ENCODE measurements at places on chromosomes 7 and 10. TPM values are rescaled to one million over a fixed set of nuclear protein-coding genes. Genes with fewer than 3 reads are reported as not detected.

The RBAK gene
- 10.6 TPM for total RNA-seq

The WNT8B gene
- total RNA-seq = not detected

GRCh38 chr10:60200012-60200681 is 189.5 kb downstream of the ANK3 start:
- DNase-seq = no peak

The LRRD1 gene
- not detected for total RNA-seq

DNA sequence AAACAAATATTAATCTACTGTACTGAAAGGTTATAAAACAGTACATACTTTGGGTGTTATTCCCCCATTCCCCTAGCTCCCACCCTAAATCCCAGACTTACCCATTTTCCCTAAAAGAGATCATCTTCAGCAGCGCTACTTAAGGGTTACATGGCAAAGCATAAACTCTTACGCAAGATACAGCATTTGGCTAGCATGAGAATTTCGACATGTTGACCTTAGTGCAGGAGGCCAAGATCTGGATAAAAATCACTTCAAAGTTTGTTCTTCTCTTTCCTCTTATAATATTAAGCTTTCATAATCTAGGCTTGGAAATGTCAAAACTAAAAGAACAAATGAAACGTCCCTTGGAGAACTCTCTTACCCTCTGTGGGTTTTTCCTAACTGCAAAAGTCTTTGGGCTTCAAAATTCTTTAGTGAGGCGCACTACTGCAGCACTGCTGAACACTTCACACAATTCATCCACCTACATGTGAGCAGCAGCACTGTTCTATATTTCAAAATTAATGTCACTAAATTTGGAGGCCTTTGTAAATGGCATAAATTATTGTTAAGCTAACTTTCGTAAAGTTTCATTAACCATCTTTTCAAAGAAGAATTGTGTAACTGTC is 59.5 kb upstream of the PDLIM1 start:
- no peak for DNase-seq

GRCh38 chr10:123998197-123999141 is 94.9 kb downstream of the CHST15 start:
- DNase-seq = no peak

The GPR158 gene
- total RNA-seq = 0.05 TPM

GRCh38 chr10:130174328-130174727 is 38.1 kb downstream of the GLRX3 start:
- DNase-seq = no peak

The TRIL gene
- total RNA-seq = 6.0 TPM

DNA sequence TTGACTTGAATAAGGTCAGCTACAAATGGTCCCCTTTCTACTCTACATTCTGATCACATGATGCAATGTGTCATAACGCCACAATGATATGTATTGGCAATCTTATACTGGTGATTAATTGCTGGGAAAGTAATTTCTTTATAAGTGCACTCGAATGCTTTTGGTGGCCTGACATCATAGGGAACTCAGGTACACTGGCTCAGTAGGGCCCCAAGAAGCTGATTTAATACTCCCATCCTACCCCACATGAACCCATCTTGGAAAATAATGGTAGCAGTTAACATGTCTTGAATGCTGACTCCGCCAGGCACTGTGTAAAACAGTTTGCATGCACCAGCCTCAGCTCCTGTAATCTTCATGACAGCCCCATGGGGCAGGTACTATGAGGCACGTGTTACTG is 186.9 kb downstream of the SNX10 start:
- DNase-seq = no peak

The TNS3 gene
- 66.9 TPM for total RNA-seq

The ITGA8 gene
- 2.7 TPM for total RNA-seq

The MINDY4 gene
- 3.9 TPM for total RNA-seq

- no peak for DNase-seq
Measured at GRCh38 chr7:26165950-26166683, 14.1 kb downstream of the NFE2L3 start.

DNA sequence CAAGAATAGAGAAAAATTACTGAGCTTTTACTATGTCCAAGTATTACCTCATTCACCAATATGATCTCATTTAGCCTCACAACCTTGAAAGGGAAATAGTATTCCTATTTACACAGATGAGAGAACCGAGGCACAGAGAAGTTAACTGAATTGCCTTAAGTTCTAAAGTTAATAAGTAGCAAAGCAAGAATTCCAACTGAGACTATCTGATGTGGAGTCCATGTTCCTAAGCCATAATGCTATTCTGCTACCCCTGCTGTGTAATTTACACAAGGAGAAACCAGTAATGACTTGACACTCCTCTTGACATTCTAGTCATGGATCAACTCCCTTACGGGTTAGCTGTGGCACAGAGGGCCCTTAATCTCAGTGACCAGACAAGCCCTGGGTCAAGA is 60.7 kb downstream of the ABCB4 start:
- DNase-seq = no peak

DNA sequence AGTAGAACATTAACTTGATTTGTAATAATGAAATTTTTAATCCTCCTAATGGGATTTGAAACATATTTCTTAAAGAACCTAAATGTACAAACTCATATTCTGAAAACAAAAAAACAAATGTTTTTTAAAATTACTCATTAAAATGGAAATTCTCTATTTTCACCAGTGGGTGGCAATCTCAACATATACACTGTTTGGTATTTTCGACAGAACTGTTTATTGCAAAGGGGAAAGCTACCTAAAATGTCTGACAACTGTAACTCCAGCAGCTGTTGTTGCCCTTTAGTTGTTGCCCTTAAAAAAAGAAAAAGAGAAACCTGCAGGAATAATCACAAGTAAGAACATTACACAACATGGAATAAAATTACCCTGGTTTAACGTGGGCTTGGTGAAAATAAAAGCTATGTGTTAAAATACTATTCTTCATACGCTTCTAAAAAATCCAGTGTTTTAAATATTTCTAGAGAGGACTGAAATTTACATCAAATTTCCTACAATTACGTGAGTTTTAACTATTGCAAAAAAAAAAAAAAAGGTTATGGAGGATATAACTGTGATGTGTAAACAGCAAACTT is 54.5 kb downstream of the COL1A2 start:
- DNase-seq = no peak

GRCh38 chr10:44576702-44577191 is 191.8 kb upstream of the CXCL12 start:
- DNase-seq = no peak

DNA sequence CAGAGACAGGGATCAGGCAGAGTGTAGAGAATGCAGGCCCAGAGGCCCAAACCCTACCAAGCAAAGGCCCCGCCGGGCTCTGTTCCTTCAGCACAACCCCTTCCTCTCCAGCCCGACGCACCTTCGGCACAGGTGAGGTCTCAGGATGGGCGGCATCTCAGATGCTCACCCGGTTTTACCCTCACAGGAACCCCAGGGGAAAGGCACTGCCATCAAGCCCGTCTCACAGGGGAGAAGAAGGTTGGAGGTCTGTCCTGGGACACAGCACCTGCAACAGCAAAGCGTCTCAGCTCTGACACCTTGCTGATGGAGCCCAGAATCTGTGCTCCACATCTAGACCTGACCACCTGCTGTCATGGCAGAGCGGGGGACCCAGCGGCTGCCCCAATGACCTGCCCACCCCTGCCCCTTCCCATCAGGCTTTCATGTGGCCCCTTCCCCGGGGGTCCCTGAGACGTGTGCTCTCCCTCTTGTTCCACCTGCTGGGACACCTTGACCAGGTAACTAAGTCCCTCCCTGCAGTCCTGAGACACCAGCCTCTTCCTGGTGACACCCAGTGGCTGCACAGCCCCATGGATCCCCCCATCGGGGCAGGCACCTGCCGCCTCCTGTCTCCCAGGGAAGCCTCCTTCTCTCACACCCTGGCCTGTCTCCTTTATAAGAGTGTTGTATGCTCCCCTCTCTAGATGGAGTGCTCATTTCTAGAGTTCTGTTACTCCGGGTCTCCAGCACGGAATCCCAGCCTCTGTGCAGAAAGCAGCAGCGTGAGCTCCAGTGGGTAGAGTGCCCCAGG is 315.6 kb downstream of the DNAJB6 start:
- DNase-seq = no peak

The COBL gene
- total RNA-seq = 28.1 TPM

The CARD11 gene
- 1.3 TPM for total RNA-seq

DNA sequence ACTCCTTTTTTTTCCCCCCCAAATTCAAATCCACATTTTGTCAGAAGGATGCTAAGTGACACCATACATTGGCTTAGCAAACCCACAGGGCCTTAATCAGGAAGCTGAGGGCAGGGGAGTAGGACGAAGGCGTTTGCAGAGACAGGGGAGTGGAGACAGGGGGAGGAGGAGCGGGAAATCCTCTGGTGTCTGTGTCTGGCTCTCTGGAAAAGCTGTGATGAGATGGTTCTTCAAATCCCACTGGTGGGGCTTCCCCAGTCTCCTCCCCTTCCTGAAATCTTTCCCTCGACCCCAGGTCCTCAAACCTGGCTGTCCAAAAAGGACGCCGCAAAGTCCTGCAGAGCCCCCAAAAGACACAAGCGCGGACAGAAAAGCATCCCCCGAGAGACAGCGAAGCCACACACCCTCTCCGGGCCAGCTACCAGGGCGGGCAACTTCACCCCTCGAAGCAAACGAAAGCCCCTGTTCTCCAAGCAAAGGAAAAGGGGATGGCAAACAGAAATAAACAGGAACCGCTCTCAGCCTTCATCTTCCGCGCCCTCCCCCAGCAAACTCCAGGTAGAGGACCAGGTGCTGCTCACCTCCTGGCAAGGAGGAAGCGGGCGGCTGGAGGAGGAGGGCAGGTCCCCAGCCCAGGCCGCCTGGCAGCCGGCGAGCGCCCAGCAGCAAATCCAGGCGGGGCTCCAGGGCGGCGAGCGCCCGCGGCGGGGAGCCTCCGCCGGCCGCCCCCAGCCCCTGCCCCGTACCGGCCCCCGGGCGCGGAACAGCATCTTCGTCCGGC is 520 bp downstream of the ELAPOR2 start:
- no peak for DNase-seq

DNA sequence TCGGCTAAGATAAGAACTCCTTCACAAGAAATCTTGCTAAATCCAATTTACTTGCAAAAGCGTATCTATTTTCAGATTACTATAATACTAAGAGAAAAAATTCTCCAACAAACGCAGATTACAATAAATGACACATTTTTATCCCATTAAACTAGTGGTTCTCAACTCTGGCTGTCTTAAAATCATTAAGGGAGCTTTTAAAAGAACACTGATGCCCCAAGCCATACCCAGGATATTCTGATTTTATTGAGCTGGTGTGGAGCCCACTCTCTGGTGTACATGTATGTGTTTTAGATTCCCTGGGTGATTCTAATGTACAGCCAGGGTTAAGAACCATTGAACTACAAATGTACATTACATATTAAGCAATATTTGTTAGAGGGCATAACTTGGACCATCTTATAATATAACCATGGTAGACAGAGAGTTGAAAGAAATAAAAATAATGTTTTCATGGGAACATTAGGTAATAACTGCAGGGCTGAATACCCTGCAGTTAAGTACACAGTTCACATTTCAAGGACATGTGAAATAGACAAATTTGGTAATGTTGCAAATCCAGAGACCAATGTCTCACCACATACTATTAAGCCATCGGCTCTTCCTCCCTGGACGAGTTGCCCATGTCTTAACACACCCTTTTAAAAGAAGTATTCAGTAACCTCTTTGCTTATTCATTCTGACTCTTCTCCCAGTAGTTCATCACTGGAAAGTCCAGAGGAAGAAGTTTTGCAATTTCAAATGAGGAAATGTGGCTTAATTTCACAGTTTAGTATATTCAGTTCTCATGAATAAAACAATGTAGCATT is 6.2 kb downstream of the GSAP start:
- DNase-seq = no peak

The AKR1C2 gene
- total RNA-seq = 170 TPM

DNA sequence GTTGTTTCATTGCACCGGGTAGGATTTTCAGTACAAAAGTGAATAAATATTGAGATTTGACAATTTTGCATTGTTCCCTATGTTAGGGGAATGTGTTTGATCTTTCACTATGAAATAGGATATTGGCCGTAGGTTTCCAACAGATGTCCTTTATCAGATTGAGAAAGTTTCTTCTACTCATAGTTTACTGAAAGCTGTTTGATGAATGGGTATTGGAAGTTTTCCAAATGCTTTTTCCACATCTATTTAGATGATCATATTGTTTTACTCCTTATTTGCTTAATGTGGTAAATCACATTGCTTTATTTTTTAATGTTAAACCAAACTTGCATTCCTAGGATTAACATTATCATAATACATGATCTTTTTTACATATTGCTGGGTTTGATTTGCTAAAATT is 177.9 kb upstream of the C7orf33 start:
- DNase-seq = no peak

The SLIT1 gene
- total RNA-seq = 0.24 TPM

- no peak for DNase-seq
Measured at GRCh38 chr7:116633131-116633988, 38.6 kb upstream of the MET start.

- DNase-seq = no peak
Measured at GRCh38 chr7:115548756-115549155, 481.8 kb downstream of the TFEC start.

The AGAP5 gene
- 4.4 TPM for total RNA-seq

- peak; percentile 89 for DNase-seq
Measured at GRCh38 chr7:63899691-63900393, 98.8 kb upstream of the ZNF722 start.

The LRRC61 gene
- 5.7 TPM for total RNA-seq

GRCh38 chr10:97648562-97649404 is 8.3 kb downstream of the PI4K2A start:
- no peak for DNase-seq

- DNase-seq = no peak
Measured at GRCh38 chr7:46996972-46997371, 584.9 kb downstream of the TNS3 start.

- DNase-seq = no peak
Measured at GRCh38 chr7:138235207-138235606, 158.9 kb downstream of the AKR1D1 start.

DNA sequence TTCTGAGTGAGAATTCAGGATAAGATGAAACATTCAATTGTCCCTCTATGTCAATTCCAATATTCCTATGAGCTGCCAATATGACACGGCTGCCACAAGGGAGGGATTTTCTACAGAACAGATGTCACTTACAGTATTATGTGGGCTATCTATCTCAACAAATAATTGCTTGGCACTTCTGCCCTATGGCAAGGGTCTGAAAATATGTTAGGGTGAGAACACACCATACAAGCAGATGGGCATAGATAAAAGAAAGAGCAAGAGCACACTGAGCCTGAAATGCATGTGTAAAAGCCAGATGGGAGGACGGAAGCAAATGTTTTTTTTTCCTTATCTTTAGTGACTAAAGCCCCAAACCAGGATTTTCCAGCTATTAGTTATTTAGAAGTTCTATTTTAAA is 70.1 kb upstream of the TFEC start:
- no peak for DNase-seq

GRCh38 chr7:99111591-99111990 is 32.3 kb downstream of the SMURF1 start:
- DNase-seq = no peak

DNA sequence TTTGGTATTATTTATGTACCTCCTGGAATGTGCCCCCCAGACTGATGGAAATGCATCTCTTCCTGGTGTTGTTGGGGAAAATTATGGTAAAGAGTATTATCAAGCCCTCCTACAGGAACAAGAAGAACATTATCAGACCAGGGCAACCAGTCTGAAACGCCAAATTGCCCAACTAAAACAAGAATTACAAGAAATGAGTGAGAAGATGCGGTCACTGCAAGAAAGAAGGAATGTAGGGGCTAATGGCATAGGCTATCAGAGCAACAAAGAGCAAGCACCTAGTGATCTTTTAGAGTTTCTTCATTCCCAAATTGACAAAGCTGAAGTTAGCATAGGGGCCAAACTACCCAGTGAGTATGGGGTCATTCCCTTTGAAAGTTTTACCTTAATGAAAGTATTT is 17.0 kb downstream of the CSGALNACT2 start:
- no peak for DNase-seq

Data from left cardiac atrium (tissue), 4 donors.